ENCODE measurements at places on chromosomes 1 and 21. TPM values are rescaled to one million over a fixed set of nuclear protein-coding genes. Genes with fewer than 3 reads are reported as not detected.

DNA sequence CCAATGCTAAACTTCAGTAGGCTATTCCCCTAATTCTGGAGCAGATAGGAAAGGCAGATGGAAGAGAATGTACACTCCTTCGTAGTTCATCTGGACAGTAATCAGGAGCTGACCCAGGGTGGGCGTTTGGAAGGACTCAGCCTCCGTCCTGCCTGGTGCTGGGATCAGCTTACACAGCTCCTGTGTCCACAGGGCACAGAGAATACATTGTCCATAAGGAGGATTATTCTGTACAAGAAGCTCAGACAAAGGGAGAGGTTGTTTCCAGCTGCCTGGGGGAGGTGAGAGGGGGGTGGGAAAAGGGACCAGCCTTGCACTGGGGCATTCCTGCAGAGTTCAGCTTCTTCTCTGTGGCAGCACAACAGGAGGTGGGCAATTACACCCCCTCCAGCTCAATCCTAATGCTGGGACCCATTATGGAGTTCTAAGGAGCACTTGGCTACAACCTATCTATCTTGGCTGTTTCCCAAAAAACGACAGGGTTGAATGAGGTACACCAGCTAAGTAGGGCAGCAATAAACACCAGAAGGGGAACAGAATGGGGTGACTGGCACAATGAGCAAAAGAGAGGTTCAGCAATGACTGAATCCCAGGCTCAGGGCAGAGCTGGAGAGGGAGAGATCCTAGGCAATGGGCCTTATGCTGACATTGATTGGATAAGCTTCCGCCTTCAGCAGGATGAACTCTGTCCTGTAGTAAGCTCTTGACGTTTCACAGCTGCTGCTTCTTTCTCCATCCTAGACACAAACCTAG is 7.4 kb downstream of the MED8 start:
- DNase-seq: no peak

GRCh38 chr1:61151565-61151964 is 69.2 kb downstream of the NFIA start:
- DNase-seq: no peak

DNA sequence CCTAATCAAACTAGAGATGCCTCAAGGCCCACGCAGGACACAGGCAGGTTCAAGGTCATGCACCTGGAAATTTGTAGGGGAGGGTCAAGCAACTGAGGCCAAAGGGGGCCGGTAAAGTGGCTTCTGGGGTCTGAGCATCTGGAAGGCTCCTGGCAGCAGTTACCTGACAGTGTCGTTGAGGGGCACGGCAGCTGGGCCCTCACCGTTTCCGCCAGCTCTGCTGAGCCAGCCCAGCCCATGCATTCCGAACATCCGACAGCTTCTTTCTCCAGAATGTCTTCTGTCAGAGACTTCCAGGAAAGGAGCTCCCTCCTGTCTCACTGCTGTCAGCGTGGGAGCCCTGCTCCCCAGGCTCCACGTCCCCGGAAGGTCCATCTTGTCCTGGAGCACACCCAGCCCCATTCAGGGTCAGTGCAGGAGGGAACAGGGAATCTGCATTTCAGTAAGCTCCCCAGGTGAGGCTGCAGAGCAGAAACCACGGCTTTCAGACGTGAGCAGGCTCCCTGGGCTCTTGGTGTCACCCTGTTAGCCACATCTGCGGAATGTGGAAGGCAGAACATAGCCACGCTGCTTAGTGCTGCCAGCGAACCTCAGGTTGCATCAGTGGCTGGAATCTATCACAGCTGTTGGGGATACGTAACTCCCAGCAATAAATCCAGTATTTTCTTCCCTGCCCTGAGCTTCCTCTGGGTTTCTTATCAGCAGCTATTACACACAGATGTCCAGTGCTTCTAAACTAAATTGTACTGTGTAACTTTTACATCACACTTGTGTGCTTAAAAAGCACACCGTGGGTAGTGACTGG is 36.3 kb upstream of the FAM3B start:
- no peak for DNase-seq

GRCh38 chr21:38037416-38037815 is 121.2 kb upstream of the KCNJ6 start:
- peak; percentile 81 for DNase-seq

MAP1LC3C gene
- total RNA-seq: not detected

GRCh38 chr1:81702903-81703302 is 97.8 kb upstream of the ADGRL2 start:
- DNase-seq: peak; percentile 78

DNA sequence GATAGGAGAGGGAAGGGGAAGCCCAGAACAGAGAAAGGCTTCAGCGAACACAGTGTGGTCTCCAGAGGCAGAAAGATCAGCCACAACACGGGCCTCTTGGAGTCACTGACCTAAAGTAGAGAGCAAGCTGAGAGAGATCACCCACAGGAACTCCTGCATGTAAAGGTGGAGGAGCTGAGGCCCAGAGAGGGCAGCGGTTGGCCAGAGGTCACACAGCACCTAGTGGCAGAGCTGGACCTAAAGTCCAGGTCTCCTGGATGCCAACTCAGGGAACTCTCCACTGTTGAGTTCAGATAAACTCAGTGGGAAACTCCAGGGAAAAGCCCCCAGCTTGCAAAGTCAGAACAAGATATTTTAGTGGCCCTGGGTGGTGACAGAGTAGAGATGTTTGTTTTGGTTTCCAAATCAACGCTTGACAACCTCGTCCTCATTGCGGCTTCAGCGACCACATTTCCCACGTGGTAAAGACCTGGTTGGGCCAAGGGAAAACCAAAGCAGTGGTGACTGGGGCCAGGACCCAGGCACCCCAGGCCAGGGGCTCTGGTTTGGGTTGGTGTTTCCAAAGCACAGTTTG is 4.6 kb downstream of the IFFO2 start:
- peak; percentile 90 for DNase-seq

DNA sequence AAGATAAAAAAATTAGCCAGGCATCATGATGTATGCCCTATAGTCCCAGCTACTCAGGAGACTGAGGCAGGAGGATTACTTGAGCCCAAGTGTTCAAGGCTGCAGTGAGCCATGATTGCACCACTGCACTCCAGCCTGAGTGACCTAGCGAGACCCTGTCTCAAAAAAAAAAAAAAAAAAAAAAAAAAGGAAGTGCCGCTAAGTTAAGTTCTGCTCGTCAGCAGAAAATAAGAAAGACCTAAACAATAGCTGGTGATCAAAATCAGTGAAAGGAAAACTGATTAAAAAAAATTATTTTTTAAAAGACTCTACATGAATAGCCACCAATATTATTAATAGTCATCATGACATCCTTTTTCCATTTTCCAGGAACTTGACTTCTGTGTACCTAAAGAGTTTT is 44.2 kb upstream of the MTR start:
- DNase-seq: no peak

- peak; percentile 75 for DNase-seq
Observed at GRCh38 chr1:44819196-44819607, 10.9 kb downstream of the BTBD19 start.

GRCh38 chr1:103177108-103177775 is 68.9 kb upstream of the COL11A1 start:
- no peak for DNase-seq

DNA sequence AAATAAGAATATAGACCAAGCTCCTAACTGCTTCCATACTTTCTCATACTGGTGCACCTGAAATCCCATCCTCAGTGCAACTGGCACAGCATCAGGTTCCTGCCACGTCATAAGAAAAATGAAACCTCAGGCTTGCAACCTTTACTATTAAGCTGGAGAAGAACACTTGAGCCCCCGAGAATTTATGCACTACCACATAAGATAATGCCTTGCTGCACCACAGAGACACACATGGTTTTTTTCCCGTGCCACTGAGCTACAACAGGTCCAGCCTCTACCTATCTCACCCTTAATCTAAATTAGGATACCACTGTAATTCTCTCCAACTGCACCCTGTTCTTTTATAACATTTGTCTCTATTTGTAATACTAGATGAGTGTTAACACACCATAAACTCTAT is 174.5 kb downstream of the DENND1B start:
- no peak for DNase-seq

All from M059J (cell line).